ENCODE measurements at places on chromosomes 1 and 21. TPM values are rescaled to one million over a fixed set of nuclear protein-coding genes. Genes with fewer than 3 reads are reported as not detected.
A peak's percentile ranks its signal among the peaks of the same experiment; 100 is the strongest.

Gene CLCA2
- not detected for total RNA-seq

Gene TCEA3
- total RNA-seq, result not detected

Gene SLC37A1
- total RNA-seq, result 22.5 TPM

Gene LCE3A
- total RNA-seq, result not detected

- no peak for DNase-seq
These were observed 22.4 kb downstream of the CASQ2 start for GRCh38 chr1:115746021-115746690.

DNA sequence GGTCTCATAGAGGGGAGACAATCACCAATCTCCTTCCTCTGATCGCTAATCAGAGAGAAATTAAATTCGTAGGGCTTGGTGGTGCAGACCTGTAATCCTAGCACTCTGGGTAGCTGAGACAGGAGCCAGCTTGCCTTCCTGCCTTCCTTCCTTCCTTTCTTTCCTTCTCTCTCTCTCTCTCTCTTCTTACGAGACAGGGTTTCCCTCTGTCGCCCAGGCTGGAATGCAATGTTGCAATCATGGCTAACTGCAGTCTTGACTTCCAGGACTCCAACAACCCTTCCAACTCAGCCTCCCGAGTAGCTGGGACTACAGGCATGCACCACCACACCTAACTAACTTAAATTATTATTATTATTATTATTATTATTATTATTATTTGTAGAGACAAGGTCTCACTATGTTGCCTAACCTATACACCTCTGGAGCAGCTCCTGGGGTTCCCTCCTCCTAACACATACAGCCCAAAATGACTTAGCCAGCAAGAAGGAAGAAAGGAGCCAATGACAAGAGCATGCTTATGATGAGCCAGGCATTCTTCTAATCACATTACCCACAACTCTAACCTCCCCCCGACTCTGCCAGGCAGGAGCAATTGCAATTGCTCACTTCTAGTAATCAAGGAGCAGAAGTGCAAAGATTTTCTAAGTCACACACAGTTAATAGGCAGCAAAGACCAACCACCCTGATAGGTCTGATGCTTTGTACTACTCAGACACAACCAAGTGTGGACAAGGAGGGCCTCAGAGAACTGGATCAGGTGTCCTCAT lies 105.4 kb upstream of the F3 start:
- no peak for DNase-seq

GRCh38 chr1:203406446-203407045 lies 55.6 kb upstream of the FMOD start:
- no peak for DNase-seq

DNA sequence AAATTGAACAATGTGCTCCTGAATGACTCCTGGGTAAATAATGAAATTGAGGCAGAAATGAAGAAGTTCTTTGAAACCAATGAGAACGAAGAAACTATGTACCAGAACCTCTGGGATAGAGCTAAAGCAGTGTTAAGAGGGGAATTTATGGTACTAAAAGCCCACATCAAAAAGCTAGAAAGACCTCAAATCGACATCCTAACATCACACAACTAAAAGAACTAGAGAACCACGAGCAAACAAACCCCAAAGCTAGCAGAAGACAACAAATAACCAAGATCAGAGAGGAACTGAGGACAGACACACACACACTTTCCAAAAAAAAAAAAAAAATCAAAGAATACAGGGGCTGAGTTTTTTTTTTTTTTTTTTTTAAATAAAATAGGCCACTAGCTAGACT lies 564.2 kb downstream of the SMYD3 start:
- no peak for DNase-seq

- no peak for DNase-seq
These were observed 17.7 kb downstream of the RAP1GAP start for GRCh38 chr1:21651214-21652042.

DNA sequence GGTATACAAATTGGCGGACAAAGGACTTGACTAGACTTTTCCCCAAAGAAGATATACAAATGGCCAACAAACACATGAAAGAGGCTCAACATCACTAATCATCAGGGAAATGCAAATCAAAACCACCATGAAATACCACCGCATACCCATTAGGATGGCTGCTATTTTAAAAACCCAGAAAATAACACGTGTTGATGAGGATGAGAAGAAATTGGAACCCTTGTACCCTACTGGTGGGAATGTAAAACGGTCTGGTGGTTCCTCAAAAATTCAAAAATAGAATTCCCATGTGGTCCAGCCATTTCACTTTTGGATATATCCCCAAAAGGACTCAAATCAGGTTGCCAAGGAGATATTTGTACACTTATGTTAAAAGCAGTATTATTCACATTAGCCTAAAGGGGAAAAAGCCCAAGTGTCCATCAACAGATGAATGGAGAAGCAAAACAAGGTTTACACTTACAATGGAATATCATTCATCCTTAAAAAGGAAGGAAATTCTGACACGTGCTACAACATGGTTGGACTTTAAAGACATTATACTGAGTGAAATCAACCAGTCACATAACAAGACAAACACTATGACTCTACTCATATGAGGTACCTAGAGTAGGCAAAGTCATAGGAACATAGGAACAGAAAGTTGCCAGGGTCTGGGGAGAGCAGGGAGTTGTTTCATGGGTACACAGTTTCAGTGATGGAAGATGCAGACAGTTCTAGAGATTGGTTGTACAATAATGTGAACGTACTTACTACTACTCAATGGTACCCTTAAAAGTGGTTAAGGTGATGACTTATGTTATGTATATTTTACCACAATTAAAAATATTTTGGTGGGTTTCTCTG lies 17.0 kb downstream of the CD34 start:
- no peak for DNase-seq

- DNase-seq, result no peak
These were observed 45.8 kb downstream of the CENPF start for GRCh38 chr1:214648801-214649200.

DNA sequence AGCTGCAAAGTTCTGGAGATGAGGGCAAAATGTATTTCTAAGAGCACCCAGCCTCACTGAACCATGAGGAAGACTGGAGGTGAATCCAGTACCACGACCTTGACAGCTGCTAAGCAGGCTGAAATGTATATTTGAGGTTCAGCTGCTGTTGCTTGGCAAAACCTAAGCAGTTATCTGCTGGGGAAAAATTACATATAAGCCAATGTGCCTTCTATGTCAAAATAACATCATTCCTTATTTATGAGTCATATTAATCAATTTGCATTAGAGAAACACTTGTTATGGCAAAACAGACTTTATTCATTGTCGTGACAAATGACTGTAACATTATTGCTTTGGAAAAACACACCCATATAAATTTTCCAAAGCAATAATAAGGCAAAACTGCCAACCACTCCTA lies 560.5 kb upstream of the NR5A2 start:
- DNase-seq, result no peak

DNA sequence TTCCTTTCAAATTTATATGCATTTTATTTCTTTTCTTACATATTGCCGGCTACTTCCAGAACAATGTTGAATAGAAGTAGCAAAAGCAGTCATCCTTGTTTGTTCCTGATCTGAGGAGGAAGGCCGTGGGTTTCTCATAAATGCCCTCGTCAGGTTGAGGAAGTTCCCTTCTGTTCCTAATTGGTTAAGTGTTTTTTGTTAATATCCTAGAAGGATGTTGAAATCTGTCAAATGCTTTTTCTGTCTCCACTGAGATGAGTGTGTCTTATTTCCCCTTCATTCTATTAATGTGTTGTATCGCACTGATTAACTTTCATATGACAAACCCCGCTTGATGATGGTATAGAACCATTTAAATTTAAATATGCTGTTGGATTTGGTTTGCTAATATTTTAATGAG lies 15.4 kb downstream of the TTLL10 start:
- no peak for DNase-seq

DNA sequence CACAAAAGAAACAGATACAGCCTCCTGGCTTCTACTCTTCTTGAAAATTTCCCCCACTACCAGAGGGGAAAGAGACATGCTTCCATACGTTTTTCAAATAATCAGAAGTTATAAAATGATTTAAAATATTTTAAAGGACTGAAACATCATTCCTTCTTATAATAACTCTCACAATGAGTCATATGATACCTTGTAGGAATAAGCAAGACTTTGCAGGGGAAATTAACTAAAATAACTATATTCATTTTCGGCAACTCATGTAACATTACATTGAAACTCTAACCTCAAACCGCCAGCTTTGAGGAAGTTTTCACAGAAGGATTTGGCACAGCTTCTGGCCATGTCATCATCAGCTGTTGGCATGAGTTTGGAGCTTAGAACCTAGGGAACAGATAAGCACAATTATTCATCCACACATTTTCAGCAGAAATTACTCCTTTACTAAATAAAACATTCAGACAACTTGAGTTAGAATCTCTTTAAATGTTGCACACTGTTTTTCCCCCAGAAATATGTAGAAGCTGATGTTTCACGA lies 85.9 kb downstream of the USP24 start:
- DNase-seq, result no peak

GRCh38 chr1:160048335-160048734 lies 16.5 kb upstream of the PIGM start:
- DNase-seq, result no peak

GRCh38 chr1:212432661-212433576 lies at the start of gene NENF:
NENF (plus strand) TSS chr1:212432920; CDS start chr1:212432944, 24 bp downstream.
- peak; percentile 74 for DNase-seq

DNA sequence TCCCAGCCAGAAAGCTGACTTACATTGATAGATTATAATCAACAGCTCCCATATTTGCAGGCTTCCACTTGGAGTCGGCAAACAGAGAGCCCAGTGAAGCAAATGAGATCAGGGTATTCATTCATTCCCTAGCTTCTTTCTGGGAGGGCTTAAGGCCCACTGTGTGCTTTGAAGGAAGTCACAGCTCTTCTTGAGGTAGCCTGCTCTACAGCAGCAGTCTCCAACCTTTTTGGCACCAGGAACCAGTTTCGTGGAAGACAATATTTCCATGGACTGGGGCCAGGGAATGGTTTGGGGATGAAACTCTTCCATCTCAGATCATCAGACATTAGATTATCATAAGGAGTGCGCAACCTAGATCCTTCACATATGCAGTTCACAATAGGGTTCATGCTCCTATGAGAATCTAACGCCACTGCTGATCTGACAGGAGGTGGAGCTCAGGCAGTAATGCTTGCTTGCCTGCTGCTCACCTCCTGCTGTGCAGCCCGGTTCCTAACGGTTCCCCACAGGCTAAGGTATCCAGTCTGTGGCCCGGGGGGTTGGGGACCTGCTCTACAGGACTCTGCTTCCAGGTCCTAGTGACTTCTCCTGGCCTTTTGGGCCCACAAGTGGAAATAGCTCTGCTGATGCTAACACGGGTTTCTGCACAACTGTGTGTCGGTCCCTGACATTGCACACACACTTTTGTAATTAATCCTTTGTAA lies 13.7 kb upstream of the ADAM30 start:
- DNase-seq, result no peak

All from OCI-LY7 (cell line).